ELR (cell line): ENCODE measurements at places on chromosomes 4 and X.

DNA sequence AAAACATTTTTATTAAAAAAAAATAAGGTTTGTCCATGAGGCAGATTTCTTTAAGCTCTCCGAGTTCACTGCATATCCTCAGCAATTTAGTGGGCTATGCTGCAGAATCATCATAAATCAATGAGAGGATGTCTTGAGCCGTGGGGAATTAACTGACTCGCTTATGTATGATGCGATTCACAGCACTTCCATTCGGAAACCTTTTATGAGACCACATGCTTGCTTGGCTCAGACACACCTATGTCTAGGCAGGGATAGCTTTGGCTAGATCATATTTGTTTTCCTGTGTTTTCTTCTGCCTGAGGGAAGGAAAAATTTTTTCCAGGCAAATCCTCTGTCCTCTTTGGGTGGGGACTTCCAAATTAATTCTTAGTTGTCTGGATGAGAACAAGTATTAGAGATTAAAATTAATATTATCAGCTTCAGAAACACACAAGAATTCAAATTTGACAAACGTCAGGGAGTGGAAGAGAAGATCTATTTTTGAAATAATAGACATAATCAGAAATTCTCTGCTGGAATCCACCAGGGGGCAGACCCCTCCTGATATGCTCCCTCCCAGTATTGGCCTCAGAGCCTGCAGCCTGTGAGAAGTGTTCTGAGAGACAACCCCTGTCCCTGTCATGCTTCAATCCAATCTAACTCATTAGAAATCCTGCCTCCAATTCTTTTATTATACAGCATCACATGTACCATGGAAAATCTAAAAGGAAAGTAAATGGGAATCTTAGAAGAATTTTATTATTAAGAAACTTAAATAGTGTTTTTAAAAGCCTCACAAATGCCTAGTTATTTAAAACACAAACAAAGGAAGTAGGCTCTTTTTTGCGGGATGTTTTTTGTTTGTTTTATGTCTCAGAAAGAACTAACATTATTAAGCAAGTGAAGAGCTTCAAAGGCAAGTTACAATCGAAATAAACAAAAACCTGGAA is 345.1 kb upstream of the TACR3 start:
- peak; percentile 33 for DNase-seq

DNA sequence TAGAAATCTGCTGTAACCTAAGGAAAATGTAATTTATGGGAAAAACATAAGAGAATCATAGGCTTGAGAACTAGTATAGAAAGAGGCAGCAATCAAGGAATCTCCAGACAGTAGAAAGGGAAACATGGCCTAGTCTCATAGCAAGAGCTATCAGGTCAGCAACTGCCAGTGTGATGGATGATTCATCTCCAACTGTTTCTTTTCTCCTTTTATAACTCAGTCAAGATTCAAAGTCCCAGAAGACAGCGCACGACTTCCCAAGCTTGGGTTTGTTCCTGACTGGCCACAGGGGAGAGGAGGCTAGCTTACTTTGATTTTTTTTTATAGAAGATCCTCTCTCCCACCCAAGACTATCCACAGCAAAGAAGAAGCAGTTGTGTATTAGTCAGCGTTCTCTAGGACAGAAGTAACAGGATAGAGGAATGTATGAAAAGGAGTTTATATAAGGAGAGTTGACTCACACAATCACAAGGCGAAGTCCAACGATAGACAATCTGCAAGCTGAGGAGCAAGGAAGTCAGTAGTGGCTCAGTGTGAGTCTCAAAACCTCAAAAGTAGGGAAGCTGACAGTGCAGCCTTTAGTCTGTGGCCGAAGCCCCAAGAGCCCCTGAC is 181.5 kb downstream of the GC start:
- peak; percentile 81 for DNase-seq

- no peak for DNase-seq
These were observed 99.8 kb downstream of the PHKA2 start for GRCh38 chrX:18883961-18884765.

- DNase-seq, result no peak
These were observed 21.0 kb upstream of the IL13RA2 start for GRCh38 chrX:115038406-115038805.

- DNase-seq, result no peak
These were observed 250.7 kb downstream of the THOC2 start for GRCh38 chrX:123481913-123482851.
